Activated CD8-positive, alpha-beta memory T cell treated with anti-CD3 and anti-CD28 coated beads, Interleukin-2, amount 50 U/mL, for 4 hours (primary cell): ENCODE measurements at places on chromosomes 5 and 9.
A peak's percentile ranks its signal among the peaks of the same experiment; 100 is the strongest.

- DNase-seq, result no peak
Measured at GRCh38 chr5:172313915-172314314, 30.4 kb upstream of the UBTD2 start.

DNA sequence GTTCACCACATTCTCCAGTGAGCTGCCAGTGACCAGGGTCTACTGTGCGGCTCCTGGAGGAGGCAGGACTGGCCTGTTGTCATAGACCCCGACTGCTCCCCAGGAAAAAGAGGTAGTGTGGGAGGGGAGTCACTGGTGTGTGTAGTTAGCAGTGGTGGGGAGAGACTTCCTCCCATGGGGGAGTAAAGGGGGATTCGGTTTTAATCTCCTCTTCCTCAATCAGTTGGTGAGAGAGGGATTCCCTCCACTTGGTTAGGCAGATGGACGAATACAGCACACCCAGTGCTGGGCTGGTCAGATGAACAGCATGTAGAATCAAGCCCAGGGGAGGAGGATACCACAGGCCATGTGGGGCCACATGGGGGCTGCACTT lies 207.6 kb upstream of the S1PR3 start:
- DNase-seq, result no peak

DNA sequence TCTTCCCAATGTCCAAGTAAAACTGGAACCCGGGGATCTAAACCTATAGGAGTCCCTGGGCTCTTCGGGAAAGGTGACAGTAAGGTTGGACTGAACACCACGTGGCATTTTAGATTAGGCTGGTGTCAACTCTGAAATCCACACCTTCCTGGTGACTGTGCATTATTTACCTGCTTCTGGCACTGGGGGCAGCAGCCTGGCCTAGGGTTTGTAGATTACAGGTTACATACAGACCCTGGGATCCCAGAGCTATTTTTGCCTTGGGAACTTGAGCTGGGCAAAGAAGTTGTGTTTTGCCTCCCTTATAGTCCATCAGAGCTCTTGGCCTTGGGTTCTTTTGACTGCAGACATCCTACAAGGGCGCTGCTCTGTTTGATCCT lies 173.2 kb downstream of the DAB2IP start:
- DNase-seq, result no peak

- no peak for DNase-seq
Measured at GRCh38 chr9:128621730-128622455, 34.8 kb downstream of the DYNC2I2 start.

- no peak for DNase-seq
Measured at GRCh38 chr5:127647361-127647958, 1.4 kb upstream of the CTXN3 start.

GRCh38 chr5:116076496-116076895 lies 8.3 kb upstream of the COMMD10 start:
- DNase-seq, result no peak

GRCh38 chr5:121949885-121950284 lies 11.9 kb upstream of the SRFBP1 start:
- DNase-seq, result no peak

- DNase-seq, result no peak
Measured at GRCh38 chr9:3827175-3827574, 301.4 kb upstream of the RFX3 start.

GRCh38 chr9:73038613-73039012 lies 85.8 kb upstream of the ALDH1A1 start:
- no peak for DNase-seq

- no peak for DNase-seq
Measured at GRCh38 chr5:160230686-160231527, 1.6 kb downstream of the FABP6 start.

DNA sequence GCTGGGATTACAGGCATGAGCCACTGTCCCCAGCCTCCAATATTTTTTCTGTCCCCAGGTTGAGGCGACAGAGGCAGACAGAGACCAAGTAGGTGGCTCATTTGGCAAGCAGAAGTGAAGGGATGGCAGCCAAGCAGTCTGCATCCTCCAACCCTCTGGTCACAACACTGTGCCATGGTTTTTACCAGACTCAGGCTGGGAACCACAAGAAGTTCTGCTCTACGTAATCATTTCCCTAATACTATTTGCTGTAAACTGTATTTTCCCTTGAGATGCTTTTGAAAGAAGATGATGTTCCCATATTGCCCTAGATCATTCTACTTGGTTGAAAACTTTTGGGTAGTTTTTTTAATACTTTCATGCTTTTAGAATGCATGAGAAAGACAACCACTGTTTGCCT lies 40.5 kb downstream of the PTTG1 start:
- DNase-seq, result no peak

- DNase-seq, result no peak
Measured at GRCh38 chr5:150582241-150583109, 58.0 kb upstream of the SYNPO start.

DNA sequence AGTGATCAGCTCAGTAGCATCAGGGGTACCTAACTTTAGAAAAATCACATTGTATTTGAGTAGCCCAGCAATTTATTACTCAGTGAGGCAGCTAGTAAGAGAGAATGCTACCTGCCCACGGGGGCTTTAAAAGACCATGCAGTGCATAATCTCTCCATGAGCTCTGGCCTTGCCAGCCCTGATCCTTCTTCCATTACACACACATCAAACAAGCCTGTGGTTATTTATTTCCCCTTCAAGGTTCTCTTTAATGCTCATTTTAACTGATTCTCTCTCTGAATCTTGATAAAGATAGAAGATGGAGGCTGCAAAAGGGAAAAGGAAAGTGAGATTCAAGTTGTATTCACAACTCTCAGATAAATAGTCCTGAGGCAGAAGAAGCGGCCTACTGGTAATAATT lies 22.3 kb downstream of the ANKRD31 start:
- no peak for DNase-seq

GRCh38 chr9:127066060-127066850 lies 56.2 kb downstream of the ANGPTL2 start:
- DNase-seq, result no peak

- no peak for DNase-seq
Measured at GRCh38 chr5:176853151-176853778, 42.9 kb downstream of the UNC5A start.

- no peak for DNase-seq
Measured at GRCh38 chr5:116494784-116495450, 79.7 kb downstream of the SEMA6A start.

DNA sequence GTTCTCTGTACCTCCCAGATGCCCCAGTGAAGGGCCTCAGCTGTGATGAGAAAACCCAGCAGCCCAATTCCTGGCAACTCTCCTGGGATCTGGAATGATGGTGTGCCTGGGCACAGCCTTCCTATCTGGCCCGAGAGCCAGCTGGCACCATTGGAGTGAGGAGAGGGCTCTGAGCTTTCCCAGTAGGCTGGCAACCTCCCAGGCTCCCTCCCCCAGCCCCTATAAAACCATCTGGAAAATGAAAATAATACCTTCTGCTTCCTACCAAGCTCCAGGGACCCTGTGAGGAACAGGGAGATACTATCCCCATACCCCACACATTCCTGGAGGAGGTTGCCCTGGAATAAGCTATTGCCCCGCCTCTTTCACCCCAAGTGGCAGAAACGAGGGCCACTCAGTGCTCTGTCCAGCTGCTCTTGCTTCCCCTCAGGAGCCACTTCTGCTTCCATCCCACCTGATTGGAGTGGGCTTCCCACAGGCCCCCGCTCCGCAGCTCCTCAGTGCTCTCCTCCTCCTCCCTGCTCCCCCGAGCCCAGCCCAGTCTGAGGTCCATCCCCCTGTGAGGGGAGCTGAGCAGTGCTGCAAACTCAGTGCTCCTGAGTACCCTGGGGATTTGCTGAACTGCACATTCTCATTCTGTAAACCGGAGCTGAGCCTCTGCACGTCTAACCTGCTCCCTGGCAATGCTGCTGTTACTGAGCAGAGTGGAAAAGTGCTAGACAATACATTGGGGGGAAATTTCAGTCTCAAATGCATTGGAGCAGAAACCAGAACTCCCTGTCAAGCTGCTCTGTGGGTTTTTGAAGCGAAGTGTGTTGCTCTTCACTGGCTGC lies 74.7 kb downstream of the THBS4 start:
- DNase-seq, result no peak

GRCh38 chr9:89829346-89829745 lies 224.5 kb downstream of the GADD45G start:
- no peak for DNase-seq

DNA sequence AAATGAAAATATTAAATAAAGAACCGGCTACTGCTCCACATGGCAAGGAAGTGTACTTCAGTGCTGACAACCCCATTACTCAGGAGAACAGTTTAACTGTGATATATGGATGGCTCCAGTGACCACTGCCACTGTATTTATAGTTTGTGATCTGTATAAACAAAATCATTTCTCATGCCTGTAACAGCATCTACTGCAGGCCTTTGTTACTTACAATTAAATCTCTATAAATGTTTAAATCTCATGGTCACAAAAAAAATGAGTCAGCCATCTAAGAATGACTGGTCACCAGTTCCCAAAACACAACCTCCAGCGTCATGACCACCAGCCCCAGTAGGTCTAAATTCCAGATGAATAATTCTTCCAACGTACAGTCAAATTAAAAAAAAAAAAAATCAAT lies 24.6 kb downstream of the SERINC5 start:
- no peak for DNase-seq

DNA sequence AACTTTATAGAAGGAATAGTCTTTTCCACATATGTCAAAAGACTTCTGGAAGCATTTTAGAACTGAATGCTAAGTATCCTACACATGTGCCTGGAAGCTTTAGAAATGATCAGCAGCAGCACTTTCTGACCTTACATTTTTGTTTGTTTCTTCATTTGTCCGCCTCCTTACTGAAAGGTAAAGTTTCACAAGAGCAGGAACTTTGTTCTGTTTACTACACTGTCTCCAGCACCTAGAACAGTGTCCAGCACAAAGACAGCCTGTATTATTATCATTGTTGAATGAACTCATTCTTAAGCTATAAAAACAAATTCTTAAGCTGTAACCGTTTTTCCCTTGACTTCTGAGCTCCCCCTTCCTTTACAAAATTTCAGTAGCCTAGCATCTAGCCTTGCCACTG lies 14.8 kb downstream of the PIP5K1B start:
- DNase-seq, result no peak

DNA sequence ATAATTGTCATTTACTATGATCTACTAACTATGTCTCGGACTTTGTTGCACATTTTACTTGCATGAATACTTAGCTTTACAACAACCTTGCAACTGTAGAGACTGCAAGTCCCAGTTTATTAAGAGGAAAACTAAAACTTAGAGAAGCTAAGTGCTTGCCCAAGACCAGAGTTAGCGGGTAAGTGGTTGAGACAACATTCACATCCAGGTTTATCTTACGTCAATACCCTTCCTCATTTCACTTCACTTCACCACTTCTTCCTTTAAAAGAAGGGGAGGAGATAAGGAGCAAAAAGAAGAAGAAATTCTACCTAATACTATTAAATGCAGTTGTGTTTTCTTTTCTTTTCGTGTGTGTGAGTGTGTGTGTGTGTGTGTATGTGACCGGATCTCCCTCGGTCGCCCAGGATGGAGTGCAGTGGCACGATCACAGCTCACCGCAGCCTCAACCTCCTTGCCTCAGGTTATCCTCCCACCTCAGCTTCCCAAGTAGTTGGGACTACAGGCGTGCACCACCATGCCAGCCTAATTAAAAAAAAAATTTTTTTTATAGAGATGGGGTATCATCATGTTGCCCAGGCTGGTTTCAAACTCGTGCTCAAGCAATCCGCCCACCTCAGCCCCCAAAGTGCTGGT lies 37.4 kb downstream of the MEGF9 start:
- DNase-seq, result no peak

GRCh38 chr5:16725575-16725974 lies 108.8 kb upstream of the RETREG1 start:
- DNase-seq, result no peak

- DNase-seq, result no peak
Measured at GRCh38 chr5:41637424-41637823, 127.0 kb upstream of the PLCXD3 start.

DNA sequence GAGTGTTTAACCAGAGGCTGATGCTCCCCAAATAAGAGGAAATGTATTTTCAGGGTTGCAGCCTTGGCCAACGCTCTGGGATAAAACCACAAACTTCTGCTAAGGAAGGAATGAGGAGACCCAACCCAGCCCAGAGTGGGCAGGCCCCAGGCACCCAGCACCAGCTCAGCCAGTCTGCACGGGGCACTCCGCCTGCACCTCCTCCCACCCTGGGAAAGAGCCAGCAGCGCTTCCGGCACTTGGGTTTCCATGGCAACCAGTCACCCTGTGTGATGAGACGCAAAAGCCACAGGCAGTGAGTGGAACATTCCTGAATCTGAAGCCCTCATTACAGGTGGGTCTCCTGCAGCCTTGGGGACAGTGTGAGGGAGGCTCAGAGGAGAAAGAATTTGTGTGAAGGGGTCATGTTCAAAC lies 85.2 kb upstream of the ZBTB43 start:
- DNase-seq, result peak; percentile 84

GRCh38 chr5:27701931-27702903 lies 663.8 kb upstream of the CDH9 start:
- no peak for DNase-seq

DNA sequence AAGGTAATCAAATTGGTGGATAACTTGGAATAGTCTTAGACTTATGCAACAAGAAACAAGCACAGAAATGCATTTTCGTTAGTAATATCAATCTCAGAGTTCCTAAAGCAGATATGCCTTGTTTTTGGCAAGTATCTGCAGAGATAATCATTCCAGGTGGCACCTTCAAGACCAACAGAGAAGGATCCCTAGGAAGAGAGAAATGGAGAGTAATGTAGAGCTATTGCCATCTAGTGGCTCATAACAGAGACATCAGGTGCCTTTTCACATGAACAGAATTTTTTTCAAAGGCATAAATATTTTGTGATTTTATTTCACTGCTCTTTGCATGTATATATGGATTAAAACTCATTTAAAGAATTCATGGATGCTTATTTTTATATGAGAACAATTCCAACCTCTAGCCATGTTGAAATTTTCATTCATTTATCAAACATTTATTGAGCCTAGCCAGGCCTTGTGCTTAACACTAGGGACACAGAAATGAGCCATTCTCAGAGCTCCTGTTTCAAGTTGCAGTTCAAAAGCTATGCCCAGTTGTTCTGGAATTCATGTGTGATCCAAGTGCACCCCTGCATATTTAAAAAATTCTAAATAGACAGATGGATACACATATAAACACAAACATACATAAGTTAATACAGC lies 117.5 kb upstream of the OR13F1 start:
- no peak for DNase-seq

DNA sequence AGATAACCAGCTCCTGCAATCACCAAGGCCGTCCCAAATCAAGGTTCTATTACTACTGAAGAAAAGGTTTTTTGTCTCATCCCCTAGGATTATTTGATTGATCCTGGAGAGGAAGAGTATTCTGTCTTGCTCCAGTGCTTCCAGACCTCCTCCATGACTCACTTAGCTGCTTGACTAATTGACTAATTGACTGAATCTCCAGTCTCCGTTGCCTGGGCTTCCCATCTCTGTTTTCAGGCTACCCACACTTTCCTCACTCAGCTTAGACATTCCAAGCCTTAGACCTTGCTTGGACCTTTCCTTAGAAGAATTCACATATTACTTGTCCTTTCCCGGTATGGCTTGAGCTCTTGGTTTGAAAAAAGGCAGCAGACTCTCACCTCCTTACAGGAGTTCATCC lies 60.6 kb downstream of the FRMD3 start:
- DNase-seq, result no peak
